ENCODE measurements at places on chromosomes 16 and 17.

DNA sequence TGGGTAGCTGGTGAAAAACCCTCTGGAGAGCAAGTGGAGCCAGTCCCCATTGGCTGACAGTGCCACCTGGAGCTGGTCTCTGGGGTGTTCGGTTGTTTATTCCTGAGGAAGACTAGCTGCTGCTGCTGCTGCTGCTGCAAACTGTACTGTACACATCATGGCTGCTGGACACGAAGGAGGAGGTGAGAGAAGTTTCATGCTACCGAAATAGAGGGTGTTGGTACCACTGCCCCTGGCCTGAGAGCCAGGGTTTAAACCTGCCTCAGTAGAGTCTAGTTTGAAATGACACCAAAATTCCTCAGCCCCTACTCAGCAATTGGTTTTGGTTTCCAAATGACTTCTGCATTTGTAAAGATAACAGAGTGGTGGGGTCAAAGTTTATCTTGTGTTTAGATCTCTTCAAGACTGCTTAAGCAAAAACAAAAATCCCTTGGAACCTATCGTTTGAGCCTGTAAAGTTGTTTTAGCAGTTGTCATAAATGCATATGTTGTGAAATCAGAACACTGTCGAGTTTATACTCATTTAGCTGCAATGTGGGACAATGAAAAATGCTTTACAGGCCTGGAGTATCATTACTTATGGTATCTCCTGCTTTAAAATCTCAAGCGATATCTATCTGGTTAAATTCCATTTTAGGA lies 40.8 kb downstream of the CYB5B start:
- DNase-seq, result no peak

DNA sequence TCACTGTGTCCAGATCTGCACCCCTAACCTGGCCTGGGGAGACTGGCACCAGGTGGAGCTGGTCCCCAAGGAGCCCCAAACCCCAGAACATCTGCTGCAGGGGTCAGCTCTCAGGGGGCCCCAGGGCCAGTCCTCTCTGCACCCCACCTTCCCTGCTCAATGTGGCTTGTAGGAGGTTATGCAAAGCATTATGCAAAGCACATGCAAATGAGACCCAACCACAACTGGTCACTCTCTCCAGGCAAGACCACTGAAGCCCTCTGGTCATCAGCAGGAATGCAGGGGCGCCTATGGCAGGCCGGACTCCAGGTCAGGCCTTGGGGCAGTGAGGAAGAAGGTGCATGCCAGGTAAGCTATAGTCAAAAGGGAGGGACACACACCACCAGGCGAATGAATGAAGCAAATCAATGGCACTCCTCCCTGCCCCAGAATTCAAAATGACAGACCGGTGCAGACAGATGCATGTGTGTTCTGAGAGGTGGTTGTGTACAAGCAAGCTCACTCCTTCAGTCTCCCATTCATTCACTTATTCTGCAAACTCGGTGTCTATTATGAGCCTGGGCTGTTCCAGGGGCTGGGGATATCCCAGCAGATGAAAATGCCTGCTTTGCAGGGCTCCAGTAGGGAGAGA lies 48.0 kb downstream of the TMEM235 start:
- DNase-seq, result no peak

GRCh38 chr17:76792348-76792747 lies 54.4 kb downstream of the MFSD11 start:
- no peak for DNase-seq

DNA sequence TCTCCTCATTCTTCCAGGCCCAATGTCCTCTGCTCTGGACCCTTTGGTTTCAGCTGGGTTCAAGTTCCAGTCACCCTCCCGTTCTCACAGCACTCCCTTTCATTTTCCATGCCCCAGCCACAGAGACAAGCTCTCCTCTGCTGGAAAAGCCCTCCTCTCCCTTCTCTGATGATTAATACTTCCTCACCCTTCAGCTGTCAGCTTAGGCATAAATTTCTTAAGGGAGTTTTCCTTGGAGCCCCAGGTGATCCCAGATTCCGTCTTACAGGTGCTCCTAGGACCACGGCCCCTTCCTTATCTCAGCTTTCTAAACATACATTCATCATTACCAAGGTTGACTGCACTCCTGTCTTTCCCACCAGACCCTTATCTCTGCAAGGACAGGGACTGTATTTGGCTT lies 10.4 kb downstream of the CHAD start:
- DNase-seq, result no peak
